ENCODE measurements at places on chromosomes 1 and 21.

GRCh38 chr1:8133657-8134430 lies 107.7 kb upstream of the ERRFI1 start:
- DNase-seq, result no peak

DNA sequence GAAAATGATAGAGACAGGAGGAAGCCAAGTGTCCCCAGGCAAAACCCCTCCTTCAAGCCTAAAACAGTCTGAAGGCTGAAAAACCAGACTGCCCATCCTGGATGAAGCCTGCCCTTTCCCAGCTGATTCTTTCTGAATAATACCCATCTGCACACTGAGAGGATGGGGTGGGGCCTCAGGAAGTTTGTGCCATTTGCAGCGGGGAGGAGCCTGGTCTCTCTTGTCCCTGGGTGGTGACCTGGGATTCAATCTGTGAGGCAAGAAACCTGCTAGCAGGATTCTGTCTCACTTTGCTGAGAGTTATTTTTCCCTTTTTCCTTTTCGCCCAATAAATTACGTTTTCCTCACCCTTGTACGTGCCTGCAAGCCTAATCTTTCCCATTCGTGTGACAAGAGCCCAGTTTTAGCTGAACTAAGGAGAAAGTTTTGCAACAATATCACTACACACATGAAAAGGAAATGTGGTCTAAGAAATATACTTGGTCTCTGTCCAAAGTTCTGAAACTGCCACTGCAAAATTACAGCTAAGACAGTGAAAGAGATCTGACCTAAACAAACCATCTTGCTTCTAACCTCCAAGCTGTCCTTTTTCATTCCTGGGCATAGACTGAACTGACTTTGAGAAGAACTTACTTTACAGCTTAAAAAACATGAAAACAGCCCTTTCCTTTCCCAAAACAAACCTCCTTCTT lies 105.0 kb downstream of the COP1 start:
- no peak for DNase-seq

DNA sequence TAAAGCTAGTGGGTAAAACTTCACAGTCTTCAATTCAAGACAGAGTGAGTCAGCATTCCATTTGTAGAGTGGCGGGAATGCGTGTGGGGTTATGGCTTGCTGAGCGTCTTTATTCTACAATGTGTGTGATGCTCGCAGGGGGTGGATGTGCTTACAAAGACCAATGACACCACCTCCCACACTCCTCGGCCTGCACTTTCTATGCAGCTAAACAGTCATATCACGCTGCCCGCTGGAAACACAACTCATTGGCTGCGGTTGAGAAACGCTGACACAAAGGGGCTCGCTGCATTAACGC lies 298.5 kb downstream of the PCP4 start:
- no peak for DNase-seq

- no peak for DNase-seq
Observed at GRCh38 chr1:69657971-69658370, 90.2 kb downstream of the LRRC7 start.

GRCh38 chr21:36385233-36386030 lies at the start of gene CHAF1B:
CHAF1B (plus strand) TSS chr21:36385392; CDS start chr21:36386137, 745 bp downstream.
- peak; percentile 33 for DNase-seq

GRCh38 chr1:245807306-245807705 lies 652.5 kb downstream of the KIF26B start:
- DNase-seq, result peak; percentile 29

GRCh38 chr1:193457676-193458075 lies 271.3 kb upstream of the B3GALT2 start:
- no peak for DNase-seq

DNA sequence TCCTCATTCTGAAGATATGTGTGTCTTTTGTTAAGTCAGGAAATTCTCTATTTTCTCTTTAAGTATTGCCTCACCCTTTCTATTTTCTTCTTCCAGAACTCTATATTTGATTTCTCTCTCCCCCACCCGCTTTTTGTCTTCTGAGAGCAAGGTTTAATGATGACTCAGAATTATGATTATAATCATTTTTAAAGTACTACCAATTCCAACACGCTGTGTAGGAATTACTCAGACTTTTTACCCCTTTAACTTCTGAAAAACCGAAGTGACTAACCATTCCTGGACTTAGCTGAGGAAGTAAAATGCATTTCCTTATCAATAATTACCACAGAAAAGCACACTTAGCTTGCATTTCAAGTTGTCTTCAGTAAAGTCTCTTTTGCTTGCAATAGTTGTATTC lies 20.8 kb upstream of the SCYL3 start:
- DNase-seq, result no peak

- no peak for DNase-seq
Observed at GRCh38 chr1:61623852-61624251, 101.1 kb downstream of the TM2D1 start.

- no peak for DNase-seq
Observed at GRCh38 chr21:36909901-36910561, 56.4 kb downstream of the HLCS start.

GRCh38 chr1:53889304-53890298 lies at the start of gene YIPF1:
YIPF1 (minus strand) TSS chr1:53889797; CDS start chr1:53888937, 860 bp downstream.
- DNase-seq, result peak; percentile 79

- no peak for DNase-seq
Observed at GRCh38 chr21:41149199-41149598, 18.8 kb upstream of the BACE2 start.

DNA sequence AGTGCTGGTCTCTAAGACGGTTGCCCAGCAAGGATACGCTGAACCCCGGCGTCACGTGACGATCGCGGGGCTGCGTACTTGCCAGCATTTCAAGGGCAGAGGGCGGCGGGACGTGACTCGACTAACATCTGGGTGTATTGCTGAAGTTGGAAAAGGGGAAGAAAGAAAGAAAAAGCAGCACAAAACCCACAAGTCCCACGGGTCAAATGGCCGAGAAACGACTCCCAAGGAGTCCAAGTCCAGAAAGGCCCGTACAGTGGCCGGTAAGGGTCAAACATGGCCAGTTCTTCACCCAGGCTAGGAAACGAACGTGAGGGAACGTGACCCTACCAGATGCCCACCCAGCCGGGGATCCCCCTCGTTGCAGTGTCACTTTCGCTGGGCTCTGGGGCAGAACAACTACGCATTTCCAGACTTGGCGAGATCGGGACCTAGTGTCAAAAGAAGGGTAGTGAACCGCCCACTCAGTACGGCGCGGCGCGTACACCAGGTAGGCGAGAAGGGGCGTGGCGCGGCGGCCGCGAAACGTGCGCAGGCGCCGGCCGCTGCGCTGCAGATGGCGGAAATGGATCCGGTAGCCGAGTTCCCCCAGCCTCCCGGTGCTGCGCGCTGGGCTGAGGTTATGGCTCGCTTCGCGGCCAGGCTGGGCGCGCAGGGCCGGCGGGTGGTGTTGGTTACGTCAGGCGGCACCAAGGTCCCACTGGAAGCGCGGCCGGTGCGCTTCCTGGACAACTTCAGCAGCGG lies at the start of the genes PPCS and ZMYND12:
Gene PPCS, plus strand, starts transcription at position 534 of the 744 bp plus-strand sequence. Its CDS starts 23 bp downstream, at position 557.
Gene ZMYND12, minus strand, starts transcription at position 13 of the 744 bp plus-strand sequence. CDS start 25 bp downstream, outside the sequence.
- DNase-seq, result peak; percentile 66

DNA sequence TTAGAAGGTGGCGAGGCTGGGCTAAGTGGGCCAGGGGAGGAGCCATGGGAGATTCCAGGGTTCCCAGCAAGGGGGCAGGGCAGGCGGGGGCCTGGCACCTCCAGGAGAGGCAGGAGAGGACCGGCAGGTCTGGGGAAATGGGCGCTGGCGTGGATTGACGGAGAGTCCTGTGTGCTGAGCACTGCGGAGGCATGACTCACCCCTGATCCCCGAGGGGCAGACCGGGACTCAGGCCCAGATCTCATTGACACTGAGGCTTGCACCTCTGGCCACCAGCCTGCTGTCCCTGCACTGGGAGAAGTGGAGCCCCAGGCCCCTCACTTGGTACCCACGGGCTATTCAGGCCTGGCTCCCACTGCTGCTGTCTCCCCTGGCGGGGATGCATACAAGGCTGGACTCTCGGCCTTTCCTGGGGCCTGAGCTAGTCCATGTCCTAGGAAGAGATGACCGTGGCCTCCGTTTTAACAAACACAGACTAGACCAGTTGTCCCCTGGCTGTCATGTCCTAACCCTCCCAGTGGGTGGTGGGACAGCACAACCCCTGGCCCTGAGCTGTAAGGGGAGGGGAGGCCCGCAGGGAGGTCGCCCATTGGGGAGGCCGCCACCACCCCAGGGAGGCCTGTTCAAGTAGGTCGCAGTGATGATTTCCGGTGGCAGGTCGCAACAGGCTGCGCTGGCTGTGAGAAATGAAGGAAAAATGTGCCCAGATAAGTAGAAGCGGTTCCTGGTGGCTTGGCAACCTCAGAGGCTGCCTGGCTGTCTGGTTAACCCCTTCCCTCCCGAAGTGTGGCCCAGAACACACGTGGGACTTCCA lies 39.7 kb downstream of the RIPK4 start:
- no peak for DNase-seq

DNA sequence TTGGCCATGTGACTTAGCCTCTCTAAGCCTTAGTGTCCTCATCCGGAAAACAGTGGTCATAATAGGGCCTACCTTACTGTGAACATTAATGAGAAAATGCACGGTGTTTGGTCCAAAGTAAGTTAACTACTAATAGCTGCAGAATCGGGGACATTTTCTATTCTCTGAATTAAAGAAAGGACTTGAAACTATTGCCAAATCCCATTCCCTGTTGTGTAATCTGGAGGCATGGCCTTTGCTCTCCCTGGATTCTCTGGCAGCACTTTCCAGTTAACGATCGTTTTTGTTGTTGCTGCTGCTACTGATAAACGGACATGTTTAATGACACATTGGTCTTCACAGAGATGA lies 30.5 kb downstream of the FMO4 start:
- DNase-seq, result no peak

- DNase-seq, result no peak
Observed at GRCh38 chr1:20223551-20224419, 37.5 kb upstream of the PLA2G2C start.

- no peak for DNase-seq
Observed at GRCh38 chr1:234148816-234149215, 224.4 kb upstream of the COA6 start.

GRCh38 chr1:6248161-6248776 lies 4.3 kb downstream of the HES3 start:
- DNase-seq, result no peak

DNA sequence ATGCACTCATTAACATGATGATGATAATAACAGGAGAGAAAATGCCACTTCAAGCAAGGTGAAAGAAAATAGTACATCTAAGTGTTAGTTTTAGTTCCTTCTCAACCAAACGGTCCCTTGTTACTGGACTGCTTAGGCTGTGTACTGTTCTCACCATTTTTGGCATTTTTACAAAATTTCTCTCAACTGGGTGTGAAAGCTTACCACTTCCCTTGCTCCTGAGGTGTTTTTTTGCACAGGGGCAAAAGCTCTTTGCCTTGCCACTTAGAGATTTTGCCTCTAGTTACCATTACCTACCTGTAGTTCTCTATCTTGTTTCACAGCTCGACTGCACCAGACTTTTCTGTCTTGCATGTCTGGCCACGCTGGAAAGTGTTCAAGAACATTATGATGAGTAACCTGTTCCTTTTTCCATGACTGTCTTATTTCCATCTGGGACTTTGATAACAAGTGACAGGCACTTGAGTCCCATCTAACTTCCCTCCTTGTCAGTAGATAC lies 10.7 kb downstream of the NEK7 start:
- DNase-seq, result no peak

- DNase-seq, result no peak
Observed at GRCh38 chr1:15760520-15761211, 2.1 kb downstream of the FBLIM1 start.

GRCh38 chr1:226984521-226985238 lies 44.6 kb downstream of the COQ8A start:
- DNase-seq, result peak; percentile 54

- DNase-seq, result peak; percentile 86
Observed at GRCh38 chr1:234602334-234603220, 7.4 kb downstream of the IRF2BP2 start.

GRCh38 chr1:203464226-203464625 lies 11.4 kb upstream of the PRELP start:
- DNase-seq, result no peak

- DNase-seq, result no peak
Observed at GRCh38 chr1:77039739-77040138, 172.5 kb downstream of the ST6GALNAC5 start.

DNA sequence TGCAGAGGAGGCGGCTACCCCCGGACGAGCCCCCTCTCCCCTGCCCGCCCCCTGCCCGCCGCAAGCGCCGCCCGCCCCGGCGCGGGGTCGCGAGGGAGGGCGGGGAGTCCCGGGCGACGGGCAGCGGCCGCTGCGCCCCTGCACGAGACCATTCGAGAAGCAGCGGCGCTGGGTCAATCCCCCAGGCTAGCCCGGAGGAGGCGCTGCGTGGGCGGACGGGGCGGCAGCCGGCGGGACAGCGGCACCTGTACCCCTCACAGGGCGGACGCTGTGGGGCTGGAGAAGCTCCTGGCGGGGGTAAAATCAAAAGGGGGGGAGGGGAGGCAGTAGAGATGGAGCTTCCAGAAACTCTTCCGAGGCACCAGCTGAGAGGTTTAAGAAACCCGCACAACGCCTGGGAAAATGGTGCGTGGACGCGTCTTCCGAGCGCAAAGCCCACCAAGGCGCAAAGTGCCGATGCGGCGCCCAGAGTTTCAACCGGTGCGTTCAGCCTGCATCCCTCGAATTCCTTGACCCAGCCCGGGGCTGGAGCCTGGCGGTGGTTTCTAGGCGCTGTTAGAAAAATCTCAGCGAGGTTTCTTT lies at the start of gene PLPPR5:
Gene PLPPR5, minus strand, starts transcription at position 1 of the 582 bp plus-strand sequence. CDS start 190 bp downstream, outside the sequence.
- no peak for DNase-seq

- no peak for DNase-seq
Observed at GRCh38 chr1:16521288-16521583, 7.2 kb upstream of the RNU1-1 start.

GRCh38 chr1:29436181-29436785 lies 200.0 kb downstream of the PTPRU start:
- DNase-seq, result no peak

- no peak for DNase-seq
Observed at GRCh38 chr1:10899490-10900250, 103.2 kb upstream of the CASZ1 start.

DNA sequence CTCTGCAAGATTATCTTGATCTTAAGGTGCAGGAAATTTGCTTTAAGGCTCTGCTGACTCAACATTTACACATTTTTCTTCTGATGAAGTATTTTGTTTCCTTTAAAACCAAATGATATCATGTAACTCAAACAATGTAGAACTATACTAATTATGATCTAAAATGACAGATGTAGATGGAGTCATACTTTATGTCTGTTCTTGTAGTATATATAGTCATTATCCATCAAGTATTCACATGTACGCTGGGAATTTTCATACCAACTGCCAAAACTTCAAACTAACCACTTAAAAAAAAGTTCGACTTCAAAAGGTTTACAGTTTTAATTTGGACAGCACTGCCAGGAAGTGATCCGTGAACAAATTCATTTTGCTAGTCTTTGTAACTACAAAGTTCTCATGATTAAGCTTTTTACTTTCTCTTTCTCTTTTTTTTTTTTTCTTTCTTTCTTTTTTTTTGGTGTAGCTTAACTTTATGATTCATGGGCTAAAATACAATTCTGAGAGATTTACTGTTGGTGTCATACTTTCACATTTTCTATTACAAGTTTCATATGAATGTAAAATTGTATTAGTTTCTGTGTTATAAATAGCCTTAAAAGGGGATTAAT lies 509.0 kb upstream of the CXADR start:
- no peak for DNase-seq

GRCh38 chr1:75861831-75862230 lies 65.1 kb downstream of the MSH4 start:
- DNase-seq, result no peak

Measured in NCI-H1694 treated with DMSO at 0.1 percent for 48 hours (cell line).